ENCODE measurements at places on chromosomes 4 and X.

GRCh38 chr4:76977736-76978350, 28.3 kb downstream of the SEPTIN11 start:
- DNase-seq: no peak

- DNase-seq: no peak
These were observed 49.6 kb downstream of the SMAD1 start for GRCh38 chr4:145531223-145531622.

- no peak for DNase-seq
These were observed 207.2 kb downstream of the NLGN4X start for GRCh38 chrX:6021316-6022091.

DNA sequence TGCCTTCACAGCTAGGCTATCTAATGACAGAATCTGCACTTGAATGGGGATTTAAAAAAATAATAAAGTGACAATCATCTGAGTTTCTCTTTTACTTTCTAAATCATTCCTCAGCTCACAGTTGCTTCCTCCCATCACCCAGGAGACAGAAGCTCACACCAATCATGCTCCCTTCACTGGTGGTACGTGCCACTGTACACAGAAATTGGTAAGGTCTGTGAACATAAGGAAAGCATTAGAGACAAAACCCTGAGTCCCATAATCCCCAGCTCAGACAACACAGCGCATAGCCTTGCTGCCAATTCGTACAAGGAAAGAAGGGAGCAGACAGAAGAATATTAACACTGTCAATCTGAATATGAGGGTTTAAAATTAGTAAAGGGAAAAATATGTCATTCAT, 133.1 kb downstream of the IDS start:
- DNase-seq: no peak

- DNase-seq: no peak
These were observed 212.6 kb upstream of the GK2 start for GRCh38 chr4:79620617-79621016.

DNA sequence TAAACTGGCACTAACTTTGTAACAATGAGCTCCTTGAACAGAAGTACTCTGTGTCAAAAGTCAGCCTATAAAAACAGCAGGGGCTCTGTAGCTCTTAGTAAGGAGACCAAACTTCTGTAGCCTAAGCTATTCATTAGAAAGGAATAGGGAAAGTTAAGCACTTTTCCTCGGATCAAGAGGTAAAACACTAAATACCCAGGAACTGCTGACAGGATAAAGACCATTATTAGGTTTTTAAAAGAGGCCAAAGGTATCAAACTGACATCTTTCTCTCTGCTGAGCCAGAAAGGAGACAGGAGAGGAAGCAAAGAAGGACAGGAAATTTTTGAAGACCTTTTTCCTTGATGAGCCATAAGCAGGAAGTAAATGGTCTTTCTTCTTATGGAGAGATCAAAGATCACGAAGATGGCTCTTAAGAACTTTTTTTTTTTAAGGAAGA, 31.9 kb downstream of the ANAPC10 start:
- DNase-seq: no peak

DNA sequence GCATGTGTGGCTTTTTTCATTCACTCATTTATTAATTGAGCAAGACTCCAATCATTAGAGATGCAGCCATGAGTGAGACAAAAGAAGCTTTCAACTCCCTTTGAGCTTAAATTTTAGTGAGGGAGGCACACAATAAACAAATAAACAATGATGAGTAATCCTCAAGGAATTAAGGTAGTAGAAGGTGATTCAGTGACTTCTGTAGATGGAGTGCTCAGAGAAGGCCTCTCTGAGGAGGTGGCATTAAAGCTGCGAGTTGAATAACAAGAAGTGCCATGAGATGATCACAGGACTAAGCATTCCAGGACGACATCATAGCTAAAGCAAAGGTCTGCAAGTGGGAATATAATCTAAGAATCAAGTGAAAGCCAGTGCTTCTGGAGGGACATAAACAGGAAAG, 77.6 kb downstream of the NWD2 start:
- no peak for DNase-seq

- no peak for DNase-seq
These were observed 113.6 kb downstream of the GLUD2 start for GRCh38 chrX:121160987-121161386.
